ENCODE measurements at places on chromosomes 1 and 21.
A peak's percentile ranks its signal among the peaks of the same experiment; 100 is the strongest.

GRCh38 chr1:231806623-231807495 lies 180.3 kb downstream of the DISC1 start:
- DNase-seq: peak; percentile 27

- no peak for DNase-seq
These were observed 87.8 kb upstream of the USP24 start for GRCh38 chr1:55302972-55303371.

DNA sequence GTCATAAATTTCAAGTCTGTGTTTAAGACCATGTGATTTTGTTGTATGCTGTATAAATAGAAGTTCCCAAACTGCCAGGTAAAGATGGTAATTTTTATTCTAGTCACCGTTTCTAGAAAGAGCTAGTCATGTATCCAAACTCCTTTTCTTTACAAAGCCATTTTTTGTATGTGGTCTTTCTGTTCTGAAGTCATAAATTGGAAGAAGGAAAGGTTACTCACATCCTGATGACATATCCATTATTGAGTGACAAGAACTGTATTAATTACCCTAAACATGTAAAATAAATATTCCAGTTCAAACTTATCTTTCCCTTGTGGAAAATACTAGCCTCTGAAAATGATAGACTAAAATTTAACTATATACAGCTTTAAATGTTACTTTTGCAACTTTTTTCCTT lies 104.7 kb downstream of the POFUT2 start:
- DNase-seq: no peak

GRCh38 chr1:37034121-37035013 lies at the start of gene GRIK3:
Gene GRIK3, minus strand, starts transcription at chr1:37034515. Its CDS starts 407 bp downstream, at chr1:37034108.
- no peak for DNase-seq

GRCh38 chr21:42525029-42525581 lies 11.5 kb downstream of the SLC37A1 start:
- DNase-seq: no peak

GRCh38 chr1:230426246-230427093 lies at the start of gene PGBD5:
Gene PGBD5, minus strand, starts transcription at chr1:230426332. Its CDS starts 404 bp downstream, at chr1:230425928.
- DNase-seq: peak; percentile 52

GRCh38 chr1:217897100-217897499 lies 266.0 kb downstream of the SPATA17 start:
- DNase-seq: no peak

DNA sequence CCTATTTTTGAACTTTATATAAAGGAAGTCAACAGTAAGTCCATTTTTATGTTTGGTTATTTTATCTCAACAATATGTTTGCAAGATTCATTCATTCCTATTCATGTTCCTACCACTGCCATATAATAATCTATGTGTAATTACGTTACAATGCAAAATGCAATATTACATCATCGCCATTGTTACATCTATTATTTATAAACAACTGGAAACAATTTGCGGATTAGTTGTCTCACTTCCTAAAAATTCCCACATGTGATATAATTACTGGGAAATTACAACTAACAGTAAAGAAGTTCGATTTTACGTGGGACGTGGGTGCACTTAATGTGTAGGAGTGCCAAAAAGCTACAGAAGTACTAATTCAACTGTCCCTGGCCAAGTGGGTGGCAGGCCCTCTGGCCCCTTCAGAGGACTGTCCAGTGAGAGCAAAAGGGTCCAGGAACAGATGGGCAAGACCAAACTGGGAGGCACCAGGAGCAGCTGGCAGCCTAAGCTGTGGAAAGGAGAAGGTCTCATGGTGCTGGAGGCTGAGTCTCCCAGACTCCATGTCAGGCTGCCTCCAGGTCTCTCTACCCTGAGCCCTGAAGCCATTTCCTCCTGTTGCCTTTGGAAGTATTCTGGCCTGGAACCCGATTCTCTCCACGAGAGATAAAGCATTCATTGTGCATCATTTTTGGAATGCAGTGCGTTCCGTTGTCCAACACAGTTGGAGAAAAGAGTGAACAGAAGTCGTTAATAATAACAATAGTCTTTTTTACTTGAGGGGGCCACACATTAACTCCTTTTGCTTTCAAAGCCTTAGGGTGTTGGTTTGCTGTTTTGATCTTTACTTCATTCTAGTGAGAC lies 42.9 kb downstream of the TNNT2 start:
- DNase-seq: no peak

- DNase-seq: no peak
These were observed 138.3 kb downstream of the APP start for GRCh38 chr21:26032263-26032662.

DNA sequence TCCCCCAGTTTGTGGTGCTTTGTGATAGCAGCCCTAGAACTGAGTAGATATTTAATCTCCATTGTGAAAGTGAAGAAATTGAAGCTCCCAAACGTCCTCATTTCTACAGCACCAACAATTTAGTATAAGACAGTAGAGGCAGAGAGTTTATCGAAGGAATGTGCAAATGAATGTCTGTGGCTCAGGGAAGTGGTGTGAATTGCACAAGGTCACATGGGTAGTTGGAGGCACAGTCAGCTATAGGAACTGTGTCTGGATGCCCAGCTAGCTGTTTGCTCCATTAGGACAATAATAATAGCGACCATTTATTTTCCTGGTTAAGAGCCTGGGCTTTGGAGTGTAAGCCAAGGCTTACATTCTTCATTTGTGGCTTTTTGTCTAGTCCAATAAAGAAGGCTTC lies 144.4 kb upstream of the USP24 start:
- DNase-seq: no peak
